Pulmonary artery endothelial cell (primary cell): ENCODE measurements at places on chromosomes 7 and 10. TPM values are rescaled to one million over a fixed set of nuclear protein-coding genes. Genes with fewer than 3 reads are reported as not detected.

Gene GBX1
- total RNA-seq: not detected in 2 replicates

Gene ICA1
- total RNA-seq: 23.8 and 28.8 TPM in 2 replicates

Gene ANKRD61
- total RNA-seq: 0.07 TPM in 2 replicates

Gene HOXA9
- total RNA-seq: 0.13 and 0.18 TPM in 2 replicates

Gene FOXP2
- 0.11 TPM in 1 of 2 replicates, not detected in the other for total RNA-seq

Gene OPALIN
- total RNA-seq: not detected in 2 replicates

Gene COL26A1
- not detected in 2 replicates for total RNA-seq

Gene NPC1L1
- total RNA-seq: not detected in 2 replicates

Gene HOXA7
- 0.04 and 0.13 TPM in 2 replicates for total RNA-seq

Gene TRPV5
- total RNA-seq: not detected in 2 replicates

GRCh38 chr7:75639071-75639885, 99.5 kb downstream of the HIP1 start:
- DNase-seq: no peak

GRCh38 chr7:135206941-135207391, 4.4 kb downstream of the WDR91 start:
- no peak for DNase-seq

- no peak for DNase-seq
Measured at GRCh38 chr10:95244152-95244551, 46.7 kb downstream of the PDLIM1 start.

GRCh38 chr7:97479740-97480290, 252.1 kb upstream of the TAC1 start:
- no peak for DNase-seq

DNA sequence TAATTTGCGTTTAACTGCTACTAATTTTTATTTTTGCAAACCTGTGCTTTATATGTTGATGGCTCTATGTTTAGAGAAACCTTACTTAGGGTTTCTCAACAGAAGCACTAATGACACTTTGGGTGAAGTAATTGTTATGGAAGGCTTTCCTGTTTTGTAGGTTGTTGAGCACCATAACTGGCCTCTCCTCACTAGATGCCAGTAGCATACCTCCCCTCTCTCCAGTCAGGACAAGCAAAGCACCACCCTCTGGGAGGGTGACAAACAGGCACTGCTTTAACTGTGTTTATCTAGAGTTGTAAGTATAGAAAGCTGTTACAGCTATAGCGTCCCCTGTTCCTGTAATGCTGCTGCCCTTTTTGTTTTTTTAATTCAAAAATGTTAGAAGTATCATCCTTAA, 60.9 kb downstream of the WAC start:
- DNase-seq: no peak

- DNase-seq: no peak
Measured at GRCh38 chr7:50369143-50370026, 64.9 kb downstream of the IKZF1 start.

- DNase-seq: no peak
Measured at GRCh38 chr7:107387128-107387527, 82.7 kb upstream of the GPR22 start.

- no peak for DNase-seq
Measured at GRCh38 chr7:156257904-156258303, 382.7 kb upstream of the RNF32 start.

DNA sequence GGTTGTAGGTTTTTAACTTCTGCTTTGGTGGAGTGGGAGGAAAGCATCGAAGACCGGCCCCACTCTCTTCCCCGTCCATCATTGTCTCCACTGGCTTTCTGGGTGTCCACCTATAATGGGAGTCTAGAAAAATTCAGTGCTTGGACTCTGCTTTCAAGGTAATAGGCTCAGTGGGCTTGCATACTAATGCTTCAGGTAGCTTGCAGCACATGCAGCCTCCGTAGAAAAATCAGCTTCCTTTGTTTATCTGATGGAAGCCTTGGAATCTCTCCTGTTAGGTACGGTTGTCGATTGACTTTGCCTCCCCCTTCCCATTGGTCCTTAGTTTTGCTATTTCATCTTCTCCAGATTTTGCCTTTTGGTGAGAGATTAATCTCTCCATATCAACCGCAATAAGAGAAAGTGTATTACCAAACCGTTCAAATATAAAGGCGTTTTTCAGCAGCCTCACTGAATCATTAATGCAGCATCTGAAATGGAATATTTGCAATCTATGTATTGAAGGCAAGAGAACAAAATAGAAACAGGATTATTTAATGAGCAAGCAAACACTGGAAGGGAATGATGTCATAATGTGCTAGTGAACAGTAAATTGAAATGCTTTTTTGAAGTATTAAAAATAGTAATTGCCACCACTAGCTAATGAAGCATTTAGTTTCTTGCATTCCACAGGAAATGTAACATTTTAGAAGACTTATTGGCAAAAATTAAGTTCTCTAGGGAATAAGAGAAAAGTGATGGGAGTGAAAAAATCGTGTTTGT, 944 bp downstream of the AVL9 start:
- DNase-seq: no peak

DNA sequence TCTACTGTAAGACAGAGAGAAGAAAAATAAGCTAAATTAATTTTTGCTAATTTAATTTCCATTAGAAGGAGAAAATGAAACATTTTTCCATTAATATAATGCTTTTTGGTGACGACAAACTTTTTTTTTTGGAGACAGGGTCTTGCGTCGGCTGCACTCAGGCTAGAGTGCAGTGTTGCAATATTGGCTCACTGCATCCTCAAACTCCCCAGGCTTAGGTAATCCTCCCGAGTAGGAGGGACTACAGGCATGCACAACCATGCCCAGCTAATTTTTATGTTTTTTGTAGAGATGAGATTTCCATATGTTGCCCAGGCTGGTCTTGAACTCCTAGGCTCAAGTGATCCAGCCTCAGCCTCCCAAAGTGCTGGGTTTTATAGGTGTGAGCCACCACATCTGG, 229.8 kb upstream of the LRRN3 start:
- no peak for DNase-seq

DNA sequence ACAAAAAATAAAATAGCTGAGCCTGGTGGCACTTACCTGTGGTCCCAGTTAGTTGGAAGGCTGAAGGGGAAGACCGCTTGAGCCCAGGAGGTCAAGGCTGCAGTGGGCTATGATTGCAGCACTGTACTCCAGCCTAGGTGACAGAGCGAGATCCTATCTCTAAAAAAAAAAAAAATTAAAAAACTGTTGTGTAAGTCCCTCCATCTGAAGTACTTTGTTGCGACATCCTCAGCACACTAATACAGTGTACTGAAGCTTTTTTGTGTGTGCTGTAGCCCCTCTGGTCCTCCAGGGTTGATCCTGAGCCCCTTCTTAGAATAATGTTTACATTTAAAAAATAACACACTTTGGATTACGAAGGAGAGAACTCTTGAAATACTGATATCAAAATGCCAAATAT, 71.3 kb downstream of the PFKFB3 start:
- no peak for DNase-seq

DNA sequence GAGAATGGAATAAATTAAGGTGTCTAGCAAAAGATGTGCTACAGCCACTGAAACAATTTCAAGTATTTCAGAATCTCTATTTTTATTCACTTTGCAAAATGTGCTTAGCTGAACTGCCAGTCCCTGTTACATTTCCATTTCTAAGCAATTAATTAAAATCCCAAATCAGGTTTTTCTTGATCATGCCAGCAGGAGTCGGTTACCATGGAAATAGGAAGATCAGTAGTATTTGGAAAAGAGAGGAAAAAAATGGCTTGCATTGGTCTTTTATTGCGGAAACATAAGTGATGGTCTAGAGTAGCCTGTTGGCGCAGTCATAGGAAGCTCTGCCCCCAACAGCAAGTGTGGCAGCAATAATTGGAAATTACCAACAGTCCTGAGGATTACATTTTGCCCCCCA, 867.1 kb downstream of the GATA3 start:
- DNase-seq: no peak

DNA sequence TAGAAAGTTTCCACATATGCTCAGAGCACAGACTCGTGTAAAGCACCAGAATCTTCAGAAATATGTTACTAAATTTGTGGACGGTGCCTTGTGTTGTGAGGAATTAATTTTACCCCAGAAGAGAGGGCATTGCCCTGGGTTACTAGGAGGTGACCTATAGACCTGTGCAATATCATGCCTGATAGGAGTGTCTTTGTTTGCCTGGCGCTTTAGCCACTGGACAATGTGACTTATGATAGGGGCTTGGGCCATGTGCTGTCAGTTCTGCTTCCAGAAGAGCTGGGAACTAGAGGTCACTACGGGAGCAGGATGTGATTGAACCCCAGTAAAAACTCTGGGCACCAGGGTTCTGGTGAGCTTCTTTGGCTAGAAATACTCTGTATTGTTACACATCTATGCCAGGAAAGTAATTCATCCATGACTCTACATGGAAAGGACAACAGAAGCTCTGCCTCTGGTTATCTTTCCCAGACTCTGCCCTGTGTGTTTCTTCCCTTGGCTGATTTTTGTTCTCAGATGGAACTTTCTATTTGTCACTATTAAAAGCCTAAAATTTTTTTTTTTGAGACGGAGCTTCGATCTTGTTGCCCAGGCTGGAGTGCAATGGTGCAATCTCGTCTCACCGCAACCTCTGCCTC, 75.5 kb downstream of the SIRT1 start:
- no peak for DNase-seq

DNA sequence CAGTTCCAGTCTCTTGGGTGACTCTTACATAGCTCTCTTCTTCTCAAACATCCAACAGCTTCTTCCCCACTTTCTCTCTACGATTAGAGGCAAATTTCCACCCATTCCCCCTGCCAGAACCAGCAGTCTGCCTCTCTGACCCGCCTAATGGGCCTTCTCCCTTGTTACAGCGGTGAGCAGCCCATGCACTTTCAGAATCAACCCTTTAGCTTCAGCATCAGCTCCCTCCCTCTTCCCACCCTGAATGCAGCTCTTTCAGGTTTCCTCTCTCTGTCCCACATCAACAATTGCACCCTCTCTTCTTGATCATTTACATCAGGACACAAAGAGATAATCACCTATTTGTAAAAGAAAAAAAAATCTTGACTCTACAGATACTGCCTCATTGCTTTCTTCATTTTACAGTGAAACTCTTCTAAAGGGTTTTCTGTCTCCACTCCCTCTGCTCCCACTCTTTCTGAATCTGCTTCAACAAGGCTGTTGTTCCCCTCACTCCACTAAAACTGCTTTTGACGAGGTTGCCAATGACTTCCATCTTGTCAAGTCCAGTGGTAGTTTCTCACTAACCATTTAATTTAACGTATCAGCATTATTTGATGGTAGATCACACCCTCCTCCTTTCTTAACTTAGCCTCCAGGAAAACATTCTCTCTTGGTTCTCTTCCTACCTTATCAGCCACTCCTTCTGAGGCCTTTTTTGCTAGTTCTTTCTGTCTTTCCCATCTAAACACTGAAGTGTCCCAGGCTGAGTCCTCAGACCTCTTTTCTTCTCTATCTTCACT, 106.6 kb downstream of the NPY start:
- DNase-seq: no peak

DNA sequence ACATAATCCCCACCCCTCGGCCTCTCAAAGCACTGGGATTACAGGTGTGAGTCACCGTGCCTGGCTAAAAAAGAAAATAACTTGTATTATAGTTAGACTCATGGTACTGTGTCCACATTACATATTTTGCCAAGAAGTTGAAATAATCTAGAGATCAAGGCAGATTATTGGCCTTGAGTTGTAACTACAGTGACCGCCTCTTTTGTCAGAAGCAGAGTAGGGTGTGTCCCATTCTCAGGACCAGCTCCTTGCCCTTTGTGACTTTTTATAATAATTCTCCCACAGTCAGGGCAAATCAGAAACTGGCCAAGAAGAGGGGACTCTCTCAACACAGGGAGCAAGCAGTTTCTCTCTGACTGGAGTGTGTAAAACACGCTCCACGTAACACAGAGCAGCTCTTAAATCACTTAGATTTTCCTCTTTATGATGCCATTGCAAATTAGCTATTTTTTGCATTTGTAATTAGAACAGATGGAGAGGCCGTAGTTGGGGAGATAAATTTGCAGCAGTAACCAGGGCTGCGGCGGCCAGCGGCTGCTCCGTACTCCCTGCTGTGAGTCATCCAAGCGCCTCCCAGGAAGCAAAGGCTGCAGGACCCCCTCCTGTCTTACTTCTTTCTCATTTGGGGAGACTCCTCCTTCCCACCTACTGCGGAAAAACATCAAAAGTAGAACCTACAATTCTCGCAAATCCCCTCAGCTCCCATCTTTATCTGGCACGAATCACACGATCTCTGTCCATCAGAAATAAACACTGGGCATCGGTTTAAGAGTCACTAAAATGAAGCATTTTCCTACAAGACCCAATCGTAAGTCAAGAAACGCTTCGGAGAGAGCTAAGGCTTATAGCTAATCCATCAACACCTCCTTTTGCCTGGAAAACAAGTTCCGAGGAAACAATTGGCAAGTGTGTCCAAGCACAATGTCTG, 32.1 kb upstream of the MSRB2 start:
- no peak for DNase-seq

DNA sequence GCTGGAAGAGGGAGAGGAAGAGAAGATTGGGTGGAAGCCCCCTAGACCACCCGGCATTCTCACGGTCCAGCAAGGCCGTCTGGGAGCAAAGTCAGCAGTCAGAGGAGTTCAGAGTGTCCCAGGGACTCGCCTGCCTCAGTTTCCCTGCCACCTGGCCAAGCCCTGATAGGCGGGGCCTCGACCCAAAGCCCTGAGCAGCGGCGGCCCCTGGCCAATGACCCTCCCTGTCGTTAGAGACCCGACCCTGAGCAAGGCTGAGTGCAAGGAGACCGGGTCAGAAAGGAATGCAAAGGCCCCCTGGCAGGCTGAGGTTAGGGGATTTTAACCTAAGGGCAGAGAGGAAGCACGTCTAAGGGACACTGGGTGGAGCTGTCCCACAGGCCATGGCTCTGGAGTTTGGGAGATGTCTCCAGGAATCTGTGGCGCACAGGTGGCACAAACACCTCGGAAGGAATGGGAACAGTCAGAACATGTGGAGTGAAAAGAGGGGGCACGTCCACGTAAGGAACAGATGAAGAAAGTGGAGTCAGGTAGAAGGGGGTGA, 196.8 kb upstream of the PDE1C start:
- DNase-seq: no peak

GRCh38 chr10:103277713-103278536, 987 bp downstream of the INA start:
- no peak for DNase-seq

GRCh38 chr10:123569436-123570035, 96.6 kb upstream of the GPR26 start:
- no peak for DNase-seq

DNA sequence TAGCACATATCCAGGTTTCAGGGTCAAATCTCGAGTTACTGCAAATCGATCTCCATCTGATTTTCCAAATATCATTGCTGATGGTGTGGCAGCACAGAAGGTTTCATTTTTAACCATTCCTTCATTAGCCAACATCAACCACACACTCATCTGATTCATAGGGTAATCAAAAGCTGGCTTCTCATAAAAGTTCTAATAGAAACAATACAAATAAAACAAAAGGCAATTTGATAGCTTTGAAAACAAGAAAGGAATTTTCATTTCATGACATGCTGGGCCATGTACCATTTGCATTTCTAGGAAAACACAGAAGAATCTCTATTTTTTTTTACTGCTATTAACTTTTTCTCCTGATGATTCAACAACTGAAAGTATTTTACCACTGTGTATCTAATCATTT, 147.7 kb upstream of the SLC26A5 start:
- no peak for DNase-seq
